Fibroblast of skin of right quadriceps (primary cell): ENCODE measurements at places on chromosomes 4 and X.

DNA sequence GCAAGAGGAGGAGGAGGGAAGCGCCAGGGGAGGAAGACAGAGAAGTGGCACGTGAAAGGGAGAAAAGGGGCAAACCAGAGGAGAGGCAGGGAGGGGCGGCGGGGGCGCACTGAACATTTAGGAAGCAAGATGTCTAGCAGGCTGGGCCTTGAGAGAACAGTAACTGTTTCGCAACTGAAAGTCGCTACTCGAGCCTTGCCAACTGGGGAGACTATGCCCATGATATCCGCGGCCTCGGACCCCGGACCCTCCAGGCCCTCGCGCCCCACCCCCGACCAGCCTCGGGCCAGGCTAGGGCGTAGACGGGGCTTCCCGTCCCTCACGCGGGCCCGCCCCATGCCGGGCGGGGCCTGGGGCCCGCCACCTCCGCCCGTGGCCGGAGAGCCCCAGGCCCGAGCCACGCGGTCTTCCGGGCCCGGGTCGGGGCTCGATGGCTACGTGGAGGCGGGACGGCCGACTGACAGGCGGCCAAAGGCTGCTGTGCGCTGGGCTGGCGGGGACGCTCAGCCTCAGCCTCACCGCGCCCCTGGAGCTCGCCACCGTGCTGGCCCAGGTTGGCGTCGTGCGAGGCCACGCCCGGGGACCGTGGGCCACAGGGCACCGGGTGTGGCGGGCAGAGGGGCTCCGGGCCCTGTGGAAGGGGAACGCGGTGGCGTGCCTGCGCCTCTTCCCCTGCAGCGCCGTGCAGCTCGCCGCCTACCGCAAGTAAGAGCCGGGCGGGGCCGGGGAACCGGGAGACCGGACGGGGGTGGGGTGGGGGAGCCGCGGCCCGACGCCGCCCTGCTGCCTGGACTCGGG is at the start of gene SLC25A43:
SLC25A43 (plus strand) TSS at position 363 of the 798 bp plus-strand sequence; CDS start at position 431, 68 bp downstream.
- DNase-seq: peak; percentile 38

- no peak for DNase-seq
Observed at GRCh38 chr4:128921954-128922353, 112.5 kb downstream of the JADE1 start.

GRCh38 chr4:1871471-1872021 is 353 bp downstream of the NSD2 start:
- DNase-seq: no peak

DNA sequence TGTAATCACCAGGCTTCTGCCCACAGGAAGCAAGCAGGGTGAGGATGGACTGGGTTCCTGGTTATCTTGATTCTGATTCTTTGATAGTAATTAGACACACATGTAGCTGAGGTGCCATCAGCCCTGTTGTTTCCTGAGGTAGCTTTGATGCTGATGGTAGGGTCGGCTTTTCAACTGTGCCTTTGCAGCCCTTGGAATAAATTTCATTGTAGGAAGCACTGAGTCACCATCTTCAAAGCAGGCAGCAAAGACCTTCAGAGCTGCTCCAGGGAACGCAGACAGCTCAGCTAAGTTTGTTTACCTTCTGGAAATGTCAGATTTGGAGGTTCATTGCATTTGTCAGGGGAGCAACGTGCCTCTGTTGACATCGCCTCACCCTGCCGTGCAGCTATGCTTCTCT is 135.4 kb downstream of the ASMT start:
- DNase-seq: no peak

- DNase-seq: peak; percentile 84
Observed at GRCh38 chr4:185219551-185220344, 10.3 kb downstream of the SNX25 start.

DNA sequence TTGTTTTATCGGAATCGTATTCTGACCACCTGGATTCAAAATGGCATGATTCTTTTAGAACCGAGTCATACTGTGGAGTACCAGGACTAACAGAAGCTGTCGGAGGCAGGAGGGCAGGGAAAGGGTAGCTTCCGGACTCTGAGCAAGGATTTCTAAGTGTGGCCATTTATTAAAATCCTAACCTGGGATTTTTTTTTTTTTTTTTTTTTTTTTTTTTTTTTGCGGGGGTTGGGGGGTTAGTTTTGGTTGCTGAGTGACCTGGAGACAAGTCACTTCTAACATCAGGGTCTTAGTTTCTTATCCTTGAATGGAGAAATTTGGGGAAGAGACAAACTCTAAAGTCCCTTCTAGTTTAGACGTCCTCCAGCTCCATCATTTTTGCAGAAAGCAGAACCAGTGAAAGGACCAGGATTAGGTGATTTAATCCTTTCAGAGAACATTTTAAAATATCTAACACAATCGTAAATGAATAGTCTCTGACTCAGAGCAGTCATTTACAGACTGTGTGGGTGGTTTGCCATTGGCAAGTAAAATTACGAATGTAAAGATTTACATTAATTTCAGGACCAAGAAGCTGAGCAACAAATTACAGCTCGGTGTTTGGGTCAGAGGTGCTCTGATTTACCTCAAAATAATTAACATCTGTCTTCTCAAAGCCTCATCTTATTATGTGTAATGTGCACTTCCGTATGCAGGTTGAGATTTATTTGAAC is 7.3 kb downstream of the SLC25A5 start:
- peak; percentile 37 for DNase-seq

DNA sequence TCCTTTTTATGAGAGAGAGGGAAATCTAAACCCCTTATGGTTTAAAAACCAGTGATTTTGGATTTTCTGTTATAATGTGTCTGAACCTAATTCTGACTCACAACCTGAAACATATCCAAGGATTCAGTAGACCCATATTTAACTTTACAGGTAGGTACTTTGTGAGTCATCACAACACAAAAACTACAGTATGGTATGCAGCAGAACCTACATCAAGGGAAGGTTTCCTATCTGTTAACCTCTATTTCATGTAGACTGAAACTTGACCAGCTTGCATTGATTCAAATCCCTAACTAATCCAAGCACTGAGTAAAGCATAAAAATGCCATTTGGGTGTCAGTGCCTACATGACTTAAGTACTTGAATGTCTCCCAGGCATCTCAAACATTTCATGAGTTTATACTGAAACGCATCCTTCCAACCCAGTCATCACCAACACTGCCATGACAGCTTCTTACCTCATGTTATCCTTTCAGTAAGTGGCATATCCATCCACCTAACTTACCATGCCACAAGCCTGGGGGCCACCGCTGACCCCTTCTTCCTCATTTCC is 4.3 kb upstream of the ARHGAP10 start:
- no peak for DNase-seq

GRCh38 chr4:152385551-152385950 is 150.3 kb downstream of the FBXW7 start:
- DNase-seq: no peak

- no peak for DNase-seq
Observed at GRCh38 chr4:48495941-48496340, 5.9 kb downstream of the ZAR1 start.
